ENCODE measurements at places on chromosomes 5 and 9.
A peak's percentile ranks its signal among the peaks of the same experiment; 100 is the strongest.

DNA sequence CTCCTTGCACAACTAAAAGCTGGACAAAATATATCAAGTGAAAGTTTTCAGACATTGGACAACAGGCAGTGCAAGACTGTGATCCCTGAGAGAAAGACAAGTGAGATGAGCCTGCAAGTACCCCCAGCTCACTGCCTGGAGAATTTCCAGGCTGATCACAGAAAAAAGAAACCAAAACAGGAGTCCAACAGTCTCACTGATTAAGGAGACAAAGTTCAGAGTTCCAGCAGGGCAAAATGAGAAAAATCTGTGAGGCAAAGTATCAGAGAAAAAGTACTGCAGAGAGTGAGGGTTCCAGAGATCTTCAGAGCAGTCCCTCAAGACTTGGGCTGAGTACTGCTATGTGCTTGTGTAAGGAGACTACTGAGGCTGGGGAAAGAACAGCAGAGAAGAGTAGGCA lies 56.0 kb upstream of the PRSS3 start:
- DNase-seq, result no peak

DNA sequence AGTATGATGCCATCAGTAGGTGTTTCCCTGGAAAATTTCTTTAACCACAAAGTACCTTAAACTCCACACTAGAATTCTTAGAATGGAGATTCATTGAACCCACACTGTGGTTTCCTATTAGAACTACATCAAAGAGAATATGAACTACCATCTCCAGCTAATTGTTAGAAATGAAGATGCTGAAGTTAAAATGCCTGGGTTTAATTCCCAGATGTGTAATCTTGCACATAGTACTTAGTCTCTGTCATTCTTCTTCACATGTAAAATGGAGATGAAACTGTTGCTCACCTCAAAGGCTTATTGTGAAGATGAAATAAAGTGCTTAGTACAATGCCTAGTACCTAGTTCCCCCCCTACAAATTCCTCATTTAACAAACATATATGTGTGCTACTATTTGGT lies 303.3 kb upstream of the CCNG1 start:
- DNase-seq, result no peak

DNA sequence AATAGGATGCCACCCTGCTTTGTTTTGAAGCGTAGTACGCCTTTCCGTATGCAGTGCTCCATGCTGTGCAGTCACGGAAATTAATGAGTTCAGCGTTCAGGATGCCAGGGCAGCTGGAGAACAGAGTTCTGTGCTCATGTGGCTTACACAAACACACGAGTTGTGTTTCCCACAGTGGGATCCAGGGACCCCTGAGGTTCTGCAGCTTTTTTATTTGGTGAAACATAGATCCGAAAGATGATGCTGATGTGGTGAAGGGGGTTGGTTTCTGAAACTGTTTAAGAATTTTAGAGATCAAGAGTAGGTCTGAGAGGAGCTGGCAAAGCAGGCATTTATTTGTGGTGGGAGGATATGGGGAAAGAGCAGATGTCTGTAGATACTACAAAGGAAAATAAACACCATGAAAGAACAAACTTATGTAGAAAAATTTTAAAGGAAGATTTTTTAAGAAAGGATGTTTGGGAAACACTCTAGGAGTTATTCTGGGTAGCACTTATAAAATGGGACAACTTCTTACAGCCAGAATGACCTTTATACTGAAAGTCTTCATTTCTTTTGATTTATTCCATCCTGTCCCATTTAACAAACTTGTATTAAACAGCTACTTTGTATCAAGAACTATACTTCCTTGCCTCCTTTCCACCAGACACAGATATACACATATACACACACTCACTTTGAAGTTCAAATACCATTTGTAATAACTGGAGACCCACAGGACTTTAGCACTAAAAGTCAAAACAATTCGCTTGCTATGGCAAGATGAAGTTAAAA lies 52.7 kb downstream of the ITGA1 start:
- peak; percentile 37 for DNase-seq

- DNase-seq, result no peak
These were observed 40.6 kb downstream of the FAM219A start for GRCh38 chr9:34417734-34418133.

DNA sequence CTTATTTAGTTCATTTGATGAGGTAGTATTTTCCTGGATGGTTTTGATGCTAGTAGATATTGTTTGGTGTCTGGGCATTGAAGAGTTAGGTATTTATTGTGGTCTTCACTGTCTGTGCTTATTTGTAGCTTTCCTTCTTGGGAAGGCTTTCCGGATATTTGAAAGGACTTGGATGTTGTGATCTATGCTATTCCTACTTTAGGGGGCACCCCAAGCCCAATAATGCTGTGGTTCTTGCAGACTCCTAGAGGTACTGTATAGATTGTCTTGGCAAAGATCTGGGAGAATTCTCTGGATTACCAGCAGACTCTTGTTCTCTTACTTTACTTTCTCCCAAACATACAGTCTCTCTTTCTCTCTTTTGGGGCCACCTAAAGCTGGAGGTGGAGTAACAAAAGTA lies 315.7 kb downstream of the MAT2B start:
- DNase-seq, result no peak

GRCh38 chr9:128550770-128551656 lies 1.4 kb upstream of the SPTAN1 start:
- no peak for DNase-seq

GRCh38 chr5:154513669-154514084 lies 35.6 kb upstream of the HAND1 start:
- DNase-seq, result peak; percentile 11

GRCh38 chr5:101689306-101689705 lies 606.8 kb downstream of the SLCO4C1 start:
- DNase-seq, result no peak

DNA sequence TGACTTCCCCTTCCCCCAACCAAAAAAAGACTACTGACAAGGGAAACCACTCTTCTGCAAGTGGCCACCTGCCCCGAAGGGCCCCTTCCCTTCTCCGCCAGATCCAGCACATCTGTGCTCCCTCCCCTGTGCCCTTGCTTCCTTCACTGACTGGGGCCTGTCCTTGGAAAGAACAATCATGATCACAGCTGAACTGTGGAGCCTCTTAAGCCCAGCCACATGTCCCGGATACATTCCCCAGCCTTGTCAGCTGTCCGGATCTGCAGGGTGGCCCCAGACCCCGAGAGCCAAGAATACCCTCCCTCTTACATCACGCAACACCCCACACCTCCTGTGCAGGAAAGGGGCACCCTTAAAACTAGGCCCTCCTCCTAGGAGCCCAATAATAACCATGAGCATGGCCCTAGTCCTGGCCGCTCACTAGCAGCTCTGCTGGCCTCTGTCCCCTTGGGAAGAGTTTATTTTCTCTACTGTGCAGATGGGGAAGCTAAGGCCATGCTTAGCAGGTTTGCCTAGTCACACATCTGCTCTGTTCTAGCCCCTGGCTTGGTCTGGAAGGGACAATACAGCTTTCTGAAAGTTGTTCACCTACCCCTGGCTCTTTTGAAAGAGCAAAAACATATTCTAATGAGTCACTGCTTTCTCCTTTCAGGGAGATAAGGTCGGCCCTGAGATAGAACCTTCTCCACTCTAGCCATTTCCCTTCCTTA lies 3.8 kb downstream of the SPRY4 start:
- no peak for DNase-seq

- DNase-seq, result no peak
These were observed 143.4 kb upstream of the OTULINL start for GRCh38 chr5:14438195-14438606.

- DNase-seq, result peak; percentile 9
These were observed 426 bp downstream of the FAM114A2 start for GRCh38 chr5:154038261-154038706.

DNA sequence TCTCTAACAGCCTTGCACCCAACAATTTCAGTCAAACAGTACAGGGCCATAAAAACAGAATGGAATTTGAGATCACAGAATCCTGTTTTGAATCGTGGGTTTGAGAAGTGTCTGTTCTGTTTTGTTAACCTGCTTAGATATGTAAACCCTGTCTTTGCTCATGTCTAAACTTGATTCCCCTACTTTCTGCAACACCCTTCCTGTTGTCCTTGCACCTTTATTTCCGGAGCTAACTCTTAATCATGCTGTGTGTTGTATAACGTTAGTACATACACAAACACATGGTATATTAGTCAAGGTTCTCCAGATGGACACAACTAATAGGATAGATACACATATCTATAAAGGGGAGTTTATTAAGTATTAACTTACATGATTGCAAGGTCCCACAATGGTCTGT lies 2229.2 kb upstream of the C9orf72 start:
- no peak for DNase-seq

GRCh38 chr5:44332285-44332971 lies 56.8 kb downstream of the FGF10 start:
- peak; percentile 46 for DNase-seq

DNA sequence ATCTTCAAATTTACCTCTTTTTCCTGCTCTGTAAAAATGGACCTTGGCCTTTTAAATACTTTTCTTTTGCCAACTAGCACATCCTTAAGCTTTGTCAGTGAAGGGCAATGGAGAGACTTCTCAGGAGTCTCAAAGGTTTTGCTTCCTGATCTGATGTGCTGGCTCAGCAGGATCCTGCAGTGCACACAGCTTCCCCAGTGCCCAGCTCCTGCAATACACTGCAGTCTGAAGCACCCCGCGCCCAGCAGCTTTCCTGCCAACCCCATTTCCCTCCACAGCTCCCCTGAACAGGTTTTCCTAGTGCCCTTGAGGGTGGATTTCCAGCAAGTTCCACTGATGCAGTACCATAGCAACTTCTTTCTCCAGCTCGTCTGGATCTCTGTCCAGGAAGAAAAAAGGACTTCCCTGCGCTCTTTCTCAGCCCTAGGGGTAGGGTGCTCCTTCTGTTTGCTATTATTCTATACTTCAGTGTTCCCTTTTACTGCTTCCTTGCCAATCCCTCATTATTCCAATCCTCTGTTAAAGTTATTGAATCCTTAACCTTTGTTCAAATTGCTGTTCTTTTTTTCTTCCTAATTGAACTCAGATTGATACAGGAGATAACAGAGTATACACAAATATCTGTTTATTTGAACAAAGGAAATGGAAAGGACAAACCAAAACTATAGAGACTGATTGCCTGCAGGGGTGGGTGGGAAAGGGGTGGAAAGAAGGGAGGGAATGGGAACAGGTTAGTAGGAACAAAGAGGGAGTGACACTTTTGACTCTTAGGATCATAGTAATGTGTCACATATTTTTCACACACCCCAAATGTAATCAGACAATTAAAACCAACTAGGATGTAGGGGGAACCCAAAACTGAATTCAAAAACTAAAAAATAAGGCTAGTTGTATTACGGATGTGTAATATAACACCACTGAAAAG lies 8.5 kb downstream of the SNAPC3 start:
- no peak for DNase-seq

All from renal cortical epithelial cell (primary cell).